Natural killer cell (primary cell): ENCODE measurements at places on chromosomes 2 and 18.

DNA sequence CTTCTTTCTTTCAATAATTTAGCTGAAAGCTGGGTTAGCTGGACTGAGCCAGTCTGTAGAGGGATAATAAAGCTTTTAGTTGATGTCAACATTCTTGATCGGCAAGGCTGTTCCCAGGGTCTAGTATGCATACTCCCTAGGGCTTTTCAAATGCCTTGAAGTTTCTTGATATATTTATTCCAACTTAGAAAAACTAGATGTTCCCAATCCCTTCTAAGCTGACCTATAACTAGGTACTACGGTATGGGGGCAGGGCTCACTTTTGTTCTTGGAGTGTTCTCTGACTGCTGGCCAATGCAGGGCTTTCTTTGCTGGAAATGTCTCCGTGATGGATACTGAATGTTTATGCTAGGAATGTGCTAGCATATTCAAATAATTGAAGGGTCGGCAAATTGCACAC is 258.6 kb upstream of the TANK start:
- DNase-seq: no peak

- no peak for DNase-seq
Observed at GRCh38 chr2:184444217-184444616, 154.1 kb upstream of the ZNF804A start.

- no peak for DNase-seq
Observed at GRCh38 chr2:159506764-159507440, 109.4 kb downstream of the BAZ2B start.

DNA sequence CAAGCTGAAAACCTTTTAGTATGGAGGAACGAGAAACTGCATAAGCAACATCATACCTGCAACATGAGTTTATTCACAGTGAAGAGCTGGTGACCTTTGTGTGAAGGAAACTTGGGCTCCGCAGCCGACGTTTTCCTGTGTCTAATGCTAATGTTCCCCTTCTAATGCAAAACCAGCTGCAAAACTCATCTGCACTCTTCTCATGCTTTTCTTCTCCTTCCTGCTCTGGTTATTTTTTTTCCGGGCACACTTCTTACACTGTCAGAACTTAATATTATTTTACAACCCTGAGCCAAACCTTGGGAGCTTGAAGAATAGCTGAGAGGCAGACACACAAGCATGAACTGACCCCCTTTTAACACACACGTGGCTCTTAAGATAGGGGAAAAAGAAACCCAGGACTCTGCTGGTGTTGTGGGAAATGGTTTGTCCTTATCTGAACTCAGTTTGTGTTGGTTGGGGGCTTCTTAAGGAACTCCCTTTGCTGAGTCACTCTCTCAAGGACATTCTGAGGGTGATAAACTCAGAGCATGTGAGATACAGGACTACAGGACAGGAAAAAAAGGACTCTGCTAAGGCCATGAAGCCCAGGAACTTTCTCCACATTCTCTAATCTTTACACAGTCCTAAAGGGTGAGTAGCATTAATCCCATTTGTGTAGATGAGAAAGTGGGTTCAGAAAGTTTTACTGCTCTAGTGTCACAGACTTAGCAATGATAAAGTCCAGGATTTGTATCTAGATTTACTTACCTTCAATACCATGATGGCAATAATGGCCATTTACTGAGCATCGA is 439.3 kb upstream of the TRIB2 start:
- DNase-seq: no peak

GRCh38 chr18:79395308-79395640 is 456 bp upstream of the NFATC1 start:
- no peak for DNase-seq

DNA sequence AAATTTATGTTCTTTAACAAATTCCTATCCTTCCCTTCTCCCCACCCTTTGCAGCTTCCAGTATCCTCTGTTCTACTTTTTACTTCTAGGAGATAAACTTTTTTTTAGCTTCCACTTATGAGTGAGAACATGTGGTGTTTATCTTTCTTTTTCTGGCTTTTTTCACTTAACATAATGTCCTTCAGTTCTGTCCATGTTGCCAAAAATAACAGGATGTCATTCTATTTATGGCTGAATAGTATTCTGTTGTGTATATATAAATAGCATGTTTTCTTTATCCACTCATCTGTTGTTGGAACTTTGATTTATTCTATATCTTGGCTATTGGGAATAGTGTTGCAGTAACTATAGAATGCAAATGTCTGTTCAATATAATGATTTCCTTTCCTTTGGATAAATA is 1191.2 kb downstream of the CNTNAP5 start:
- no peak for DNase-seq

DNA sequence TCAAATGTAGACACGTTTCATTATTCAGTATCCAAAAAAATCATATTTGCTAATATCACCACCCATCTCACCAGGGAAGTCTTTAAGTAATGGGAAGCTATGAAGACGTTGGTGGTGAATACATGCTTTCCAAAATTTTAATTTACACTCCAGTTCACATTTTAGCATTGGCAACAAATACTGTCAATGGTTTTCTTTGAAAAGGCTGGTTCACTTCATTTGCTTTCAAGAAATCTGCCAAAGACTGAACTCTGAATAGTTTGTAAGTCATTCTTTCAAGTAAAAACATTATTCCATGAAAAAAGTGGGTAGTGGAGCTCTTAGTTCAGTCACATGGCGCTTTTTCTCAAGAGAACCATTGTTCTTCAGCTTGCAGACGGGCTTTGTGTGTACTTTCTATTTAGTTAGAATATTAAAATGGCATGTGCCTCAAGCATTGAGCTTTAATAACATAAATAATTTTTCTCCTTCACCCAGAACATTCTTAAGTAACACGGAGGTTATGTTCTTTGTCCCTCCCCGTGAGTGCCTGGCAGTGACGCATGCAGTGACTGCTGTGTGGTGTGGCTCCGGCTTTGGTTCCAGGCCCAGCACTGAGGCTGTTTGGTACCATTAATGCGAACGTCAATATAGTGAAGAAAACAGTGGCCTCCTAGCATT is 300.0 kb upstream of the HDAC4 start:
- no peak for DNase-seq

DNA sequence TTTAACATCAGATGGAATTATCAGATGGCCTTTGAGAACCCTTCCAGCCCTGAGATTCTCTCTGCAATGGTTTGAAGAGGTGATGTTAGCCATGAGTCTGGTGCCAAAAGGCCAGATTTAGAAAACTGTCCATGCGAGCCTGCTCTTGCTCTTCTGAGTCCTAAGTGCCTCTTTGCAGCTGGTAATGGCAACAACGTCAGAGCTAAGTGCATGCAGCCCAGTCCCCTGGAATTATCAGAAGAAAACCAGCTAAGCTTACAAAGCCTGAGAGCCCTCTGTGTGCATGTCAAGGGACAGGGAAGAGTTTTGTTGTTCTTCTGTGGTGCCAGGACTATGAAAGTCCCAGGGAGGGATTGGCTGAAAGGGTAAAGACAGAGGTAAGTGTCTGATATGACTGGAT is 89.8 kb downstream of the LOXHD1 start:
- DNase-seq: no peak

DNA sequence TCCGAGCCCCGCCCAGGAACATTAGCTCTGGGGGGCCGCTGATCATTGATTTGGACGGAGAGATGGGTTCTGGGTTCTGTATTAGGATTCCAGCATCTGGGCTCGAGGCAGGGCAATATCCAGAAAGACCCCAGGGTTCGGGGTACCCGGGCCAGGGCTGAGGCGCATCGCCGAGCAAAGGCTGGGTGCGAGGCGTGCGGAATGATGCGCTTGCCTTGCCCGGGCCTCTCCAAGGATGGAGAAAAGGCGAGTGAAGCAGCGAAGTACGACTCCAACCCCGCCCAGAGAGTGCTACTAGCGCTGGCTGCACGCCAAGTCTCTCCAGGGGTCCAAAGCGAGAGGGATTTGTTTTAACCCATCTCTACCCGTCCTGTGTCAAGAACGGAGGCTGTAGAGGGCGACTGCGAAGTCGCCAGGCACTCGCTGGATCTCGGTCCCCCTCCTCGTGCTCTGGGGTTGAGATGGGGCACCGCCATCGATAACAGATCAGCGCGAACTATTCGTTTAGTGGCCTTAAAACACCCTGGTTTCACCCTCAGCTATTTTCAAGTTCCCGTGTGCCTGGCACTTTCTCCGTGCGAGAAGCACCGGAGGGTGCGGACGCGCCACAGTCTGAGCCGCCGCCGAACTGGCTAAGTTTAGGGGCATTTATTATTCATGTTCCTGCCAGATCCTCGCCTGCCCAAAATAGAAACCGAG is 1.9 kb downstream of the ADCYAP1 start:
- DNase-seq: no peak

GRCh38 chr2:65375723-65376122 is 56.7 kb downstream of the SPRED2 start:
- no peak for DNase-seq

- DNase-seq: no peak
Observed at GRCh38 chr2:86337244-86337835, at the start of gene REEP1. REEP1 (minus strand) TSS chr2:86337626; CDS start chr2:86337510, 116 bp downstream.

DNA sequence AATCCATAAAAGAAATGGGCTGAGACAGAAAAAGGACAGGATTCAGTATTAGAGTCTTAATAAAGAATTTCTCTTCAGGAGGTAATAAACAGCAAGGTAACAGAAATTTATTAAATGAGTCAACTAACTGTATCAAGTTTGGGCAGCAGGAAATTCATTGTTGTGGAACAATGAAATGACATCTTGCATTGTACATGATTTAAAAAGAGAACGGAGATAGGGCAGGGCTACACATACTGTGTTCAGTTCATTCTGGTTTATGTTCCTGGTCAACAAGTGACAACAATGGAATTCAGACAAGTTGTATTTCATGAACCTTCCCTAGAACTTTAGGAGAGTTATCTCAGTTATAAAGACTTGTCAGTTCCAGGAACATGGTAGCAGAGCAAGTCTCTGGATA is 961.3 kb downstream of the SOCS6 start:
- DNase-seq: no peak

- DNase-seq: no peak
Observed at GRCh38 chr18:989425-989824, 84.8 kb downstream of the ADCYAP1 start.

DNA sequence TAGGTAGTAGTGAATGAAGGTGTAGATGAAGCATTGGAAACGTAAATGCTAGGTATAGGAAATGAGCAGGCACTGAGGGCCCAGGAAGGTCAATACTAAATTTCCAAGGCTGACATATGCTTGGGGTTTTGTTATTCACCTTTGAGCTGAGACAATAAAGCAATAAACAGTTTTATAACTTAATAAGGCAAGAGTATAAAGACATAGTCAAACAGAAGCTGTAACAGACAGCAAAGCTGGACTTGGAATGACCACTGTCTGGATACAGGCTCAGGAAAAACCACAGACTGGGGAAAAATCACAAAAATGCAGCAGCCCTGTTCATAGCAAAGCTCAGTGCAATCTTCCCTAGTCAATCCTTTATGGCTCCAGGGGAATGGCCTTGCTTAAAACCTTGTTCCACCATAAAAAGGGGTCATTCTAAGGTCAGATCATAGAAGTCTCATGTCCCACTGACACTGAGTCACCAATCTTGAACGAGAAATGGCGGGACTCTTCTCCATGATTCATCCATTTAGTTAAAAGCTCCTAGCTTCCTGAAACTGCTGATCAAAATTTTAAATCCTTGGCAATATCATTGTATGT is 493.3 kb downstream of the CMPK2 start:
- DNase-seq: no peak

DNA sequence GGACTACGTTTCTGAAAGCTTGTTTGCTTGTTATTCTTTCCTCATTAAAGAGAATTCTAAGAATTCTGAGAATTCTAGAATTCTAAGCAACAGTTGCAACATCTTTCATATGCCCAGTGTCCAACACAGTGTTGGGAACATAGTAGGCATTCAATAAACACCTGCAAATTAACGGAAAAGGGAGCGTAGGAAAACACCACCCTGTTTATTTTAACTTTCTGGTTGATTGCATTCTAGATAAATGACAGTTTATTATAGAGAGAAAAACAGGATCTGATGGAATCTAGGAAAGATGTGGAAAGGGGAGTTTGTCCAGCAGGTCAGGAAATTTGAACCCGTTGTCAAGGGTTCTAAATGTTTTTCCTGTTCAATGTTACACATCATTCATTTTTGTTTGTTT is 24.2 kb upstream of the EFEMP1 start:
- DNase-seq: no peak

DNA sequence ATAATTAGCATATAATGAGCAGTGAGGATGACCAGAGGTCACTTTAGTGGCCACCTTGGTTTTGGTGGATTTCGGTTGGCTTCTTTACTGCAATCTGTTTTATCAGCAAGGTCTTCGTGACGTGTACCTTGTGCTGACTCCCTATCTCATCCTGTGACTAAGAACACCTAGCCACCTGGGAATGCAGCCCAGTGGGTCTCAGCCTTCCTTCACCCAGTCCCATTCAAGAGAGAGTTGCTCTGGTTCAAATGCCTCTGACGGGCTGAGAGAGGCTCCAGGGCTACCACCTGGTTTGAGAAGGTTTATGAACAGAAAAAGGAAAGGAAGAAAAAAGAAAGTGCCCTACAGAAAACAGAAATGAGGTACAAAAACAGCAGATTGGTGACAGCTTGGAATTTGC is 738.7 kb downstream of the SOCS6 start:
- DNase-seq: no peak

GRCh38 chr2:232361646-232362045 is 16.9 kb upstream of the ALPP start:
- no peak for DNase-seq

GRCh38 chr2:198498516-198498915 is 694.1 kb downstream of the PLCL1 start:
- no peak for DNase-seq

DNA sequence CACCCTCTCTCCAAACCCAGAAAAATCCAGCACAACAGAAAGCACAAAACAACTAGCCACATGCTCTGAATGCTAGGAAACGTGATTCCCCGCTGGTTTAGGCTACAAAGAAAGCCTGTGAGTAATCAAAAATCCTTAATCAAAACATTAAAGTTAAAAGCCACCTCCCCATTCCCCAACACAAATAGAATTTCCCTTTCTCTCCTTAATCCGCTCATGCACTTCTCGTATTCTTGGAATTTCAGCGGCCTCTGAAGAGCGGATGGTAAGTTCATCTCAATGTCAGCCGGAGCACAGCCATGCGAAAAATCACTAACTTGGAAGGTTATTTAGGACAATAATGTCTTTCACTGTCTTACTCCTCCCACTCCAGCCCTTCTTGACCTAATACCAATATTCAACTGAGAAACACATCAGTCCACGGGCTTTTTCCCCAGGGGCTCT is 126.7 kb downstream of the OSBPL1A start:
- no peak for DNase-seq

DNA sequence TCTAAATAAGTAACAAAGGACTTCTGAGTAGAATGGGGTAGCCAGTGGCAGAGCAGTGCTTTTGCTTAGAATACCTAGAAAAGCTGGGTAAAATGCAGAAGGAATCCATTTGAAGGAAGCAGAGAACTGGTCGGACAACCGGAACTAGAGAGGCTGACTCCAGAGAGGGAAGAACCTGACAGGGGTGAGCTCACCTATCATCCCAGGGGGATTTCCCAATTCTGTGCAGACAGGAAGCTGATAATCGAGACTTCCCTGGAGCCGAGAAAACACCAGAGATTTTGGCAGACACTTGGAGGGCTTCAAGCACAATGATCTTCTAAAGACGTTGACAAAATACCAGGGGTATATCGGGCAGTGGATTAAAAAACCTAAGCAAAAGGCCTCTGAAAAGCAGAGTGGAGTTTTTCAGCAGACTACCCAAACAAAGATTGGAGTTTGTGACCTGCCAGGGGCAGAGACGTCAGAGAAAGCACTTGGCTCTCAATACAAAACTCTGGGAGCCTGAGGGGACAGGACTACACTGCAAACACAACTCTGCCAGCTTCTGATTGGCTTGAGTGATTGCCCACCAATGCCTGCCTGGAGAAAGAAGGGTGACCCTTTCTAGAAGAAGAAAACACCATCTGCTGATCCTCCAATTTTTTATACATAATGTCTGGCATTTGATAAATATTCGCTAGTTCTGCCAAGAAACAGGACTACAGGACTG is 67.5 kb upstream of the TTN start:
- DNase-seq: no peak

GRCh38 chr2:73963385-73964120 is 21.2 kb upstream of the TET3 start:
- no peak for DNase-seq
